ENCODE measurements at places on chromosomes 2 and 18.

- DNase-seq = no peak
Observed at GRCh38 chr18:59917422-59917821, 17.6 kb downstream of the PMAIP1 start.

GRCh38 chr2:206958261-206958660 lies 18.9 kb downstream of the CPO start:
- no peak for DNase-seq

- no peak for DNase-seq
Observed at GRCh38 chr18:60100778-60101177, 201.0 kb downstream of the PMAIP1 start.

- peak; percentile 51 for DNase-seq
Observed at GRCh38 chr2:237482485-237482884, 4.6 kb upstream of the MLPH start.

GRCh38 chr2:44549856-44550255 lies 188.1 kb downstream of the CAMKMT start:
- DNase-seq = no peak

GRCh38 chr2:10195278-10196109 lies 73.0 kb downstream of the RRM2 start:
- DNase-seq = no peak

GRCh38 chr2:199742884-199743283 lies 108.1 kb downstream of the FTCDNL1 start:
- DNase-seq = no peak

- no peak for DNase-seq
Observed at GRCh38 chr18:77749089-77749488, 499.4 kb downstream of the GALR1 start.

DNA sequence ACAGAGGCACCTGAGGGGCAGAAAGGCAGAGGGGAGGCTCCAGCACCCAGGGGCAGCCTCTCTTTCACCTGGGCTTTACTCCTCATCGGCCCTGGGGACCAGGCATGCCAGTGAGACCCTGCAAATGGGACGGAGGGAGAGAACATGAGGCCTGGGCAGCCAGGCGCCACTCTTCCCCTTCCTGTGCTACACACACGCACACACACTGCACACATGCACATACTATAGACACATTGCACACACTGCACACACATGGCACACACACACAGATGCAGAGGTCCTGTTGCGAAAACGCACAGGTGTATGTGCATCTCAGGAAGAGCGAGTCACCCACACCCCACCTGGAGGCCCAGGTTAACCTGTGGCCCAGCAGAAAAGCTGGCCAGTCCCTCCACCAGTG lies 3.4 kb upstream of the RAB6D start:
- DNase-seq = no peak

DNA sequence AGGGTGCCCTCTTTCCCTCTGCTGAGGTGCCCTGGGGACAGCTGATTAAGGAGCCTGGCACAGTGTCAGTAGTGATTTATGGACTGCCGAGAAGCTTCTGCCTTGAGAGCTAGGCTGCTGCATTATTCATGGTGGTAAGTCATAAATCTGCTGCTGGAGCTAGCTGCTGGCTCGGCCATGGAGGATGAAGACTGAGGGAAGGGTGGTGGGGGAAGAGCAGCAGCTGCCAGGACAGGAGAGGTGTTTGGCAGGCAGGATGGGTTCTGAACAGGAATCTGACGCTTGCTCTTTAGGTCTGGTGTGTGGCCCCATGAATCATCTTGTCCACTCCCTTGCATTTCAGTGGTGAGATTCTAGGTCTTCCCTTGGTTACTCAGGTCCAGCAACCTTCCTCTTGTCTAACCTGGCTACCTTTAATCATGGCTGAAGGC lies 296.3 kb downstream of the DYSF start:
- no peak for DNase-seq

DNA sequence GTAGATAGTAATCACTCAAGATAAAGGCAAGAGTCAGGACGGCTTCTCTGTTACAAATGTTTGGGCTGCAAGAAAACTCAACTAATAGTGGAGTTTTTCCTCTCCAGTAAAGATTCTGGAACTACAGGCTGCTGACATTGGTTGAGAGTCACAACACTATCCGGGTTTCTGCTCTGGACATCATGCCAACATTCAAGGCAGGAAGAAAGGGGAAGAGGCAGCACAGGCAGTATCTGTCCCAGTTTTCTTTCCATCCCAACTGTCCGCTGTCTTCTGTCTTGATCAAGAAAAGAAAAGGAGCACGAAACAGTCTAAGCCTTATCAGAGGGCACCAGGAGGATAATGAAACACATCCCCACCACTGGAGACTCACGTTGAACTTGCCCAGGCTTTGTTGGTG lies 132.1 kb downstream of the MAIP1 start:
- DNase-seq = no peak

DNA sequence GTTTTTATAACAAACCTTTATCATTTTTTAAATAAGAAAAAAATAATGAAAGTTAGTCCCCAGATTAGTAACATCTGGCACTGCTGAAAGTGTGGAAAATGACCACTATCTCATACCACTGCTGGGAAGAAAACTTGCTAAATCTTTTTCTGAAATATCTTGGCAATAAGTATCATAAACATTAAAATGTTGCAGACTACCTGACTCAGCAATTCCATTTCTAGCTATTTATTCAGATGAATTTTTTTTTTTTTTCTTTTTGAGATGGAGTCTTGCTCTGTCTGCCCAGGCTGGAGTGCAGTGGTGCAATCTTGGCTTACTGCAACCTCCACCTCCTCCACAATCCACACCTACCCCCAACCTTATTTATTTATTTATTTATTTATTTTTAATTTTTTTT lies 35.3 kb upstream of the SOS1 start:
- no peak for DNase-seq

- no peak for DNase-seq
Observed at GRCh38 chr2:143133783-143134182, 4.6 kb downstream of the ARHGAP15 start.

GRCh38 chr2:8989536-8990079 lies 13.9 kb downstream of the MBOAT2 start:
- DNase-seq = no peak

GRCh38 chr2:132948211-132948610 lies 278.2 kb upstream of the LYPD1 start:
- no peak for DNase-seq

DNA sequence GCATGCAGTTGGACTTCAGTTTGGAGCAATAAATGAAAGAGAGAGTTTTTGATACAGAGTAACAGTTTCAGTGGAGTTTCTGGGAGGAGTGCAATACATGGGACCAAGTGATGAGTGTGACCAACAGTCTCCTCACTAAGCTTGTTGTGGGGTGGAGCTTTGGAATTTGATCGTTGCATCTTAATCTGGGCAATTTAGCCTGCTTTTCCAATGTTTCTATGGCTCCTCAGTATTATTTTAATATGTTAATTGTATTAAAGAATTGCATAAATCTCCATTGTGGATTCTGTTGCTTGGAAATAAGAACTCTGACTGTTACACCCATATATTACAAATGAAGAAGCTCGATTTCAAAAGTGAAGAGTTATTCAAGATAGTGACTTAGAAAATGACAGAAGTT lies 446.6 kb upstream of the LRATD1 start:
- no peak for DNase-seq

GRCh38 chr2:174573621-174574081 lies 24.0 kb downstream of the WIPF1 start:
- DNase-seq = no peak

GRCh38 chr2:45498661-45499550 lies 112.2 kb downstream of the SRBD1 start:
- DNase-seq = no peak

- no peak for DNase-seq
Observed at GRCh38 chr2:238847841-238848690, at the start of gene TWIST2. TSS of gene TWIST2 (plus strand) at chr2:238848085. CDS start at chr2:238848216, 131 bp downstream.

GRCh38 chr2:15460112-15460620 lies 101.0 kb downstream of the NBAS start:
- no peak for DNase-seq

DNA sequence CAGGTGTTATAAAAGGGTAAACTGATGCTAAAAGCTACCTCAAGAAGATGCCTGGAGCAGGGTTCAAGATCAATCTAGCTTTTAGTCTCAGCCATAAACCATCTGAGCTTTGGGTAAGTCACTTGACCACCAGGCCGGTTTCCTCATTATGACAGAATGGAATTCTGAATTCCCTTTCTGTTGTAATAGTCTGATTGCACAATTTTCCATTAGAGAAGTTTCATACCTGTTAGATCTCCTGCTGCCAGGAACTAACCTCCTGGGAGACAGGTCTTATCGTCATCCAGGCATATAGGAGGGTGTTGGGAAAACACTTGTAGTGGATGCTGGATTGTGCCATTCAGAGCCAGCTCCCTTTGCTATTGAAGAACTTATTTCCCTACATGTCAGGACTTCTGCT lies 272.5 kb downstream of the TDRD15 start:
- DNase-seq = no peak

DNA sequence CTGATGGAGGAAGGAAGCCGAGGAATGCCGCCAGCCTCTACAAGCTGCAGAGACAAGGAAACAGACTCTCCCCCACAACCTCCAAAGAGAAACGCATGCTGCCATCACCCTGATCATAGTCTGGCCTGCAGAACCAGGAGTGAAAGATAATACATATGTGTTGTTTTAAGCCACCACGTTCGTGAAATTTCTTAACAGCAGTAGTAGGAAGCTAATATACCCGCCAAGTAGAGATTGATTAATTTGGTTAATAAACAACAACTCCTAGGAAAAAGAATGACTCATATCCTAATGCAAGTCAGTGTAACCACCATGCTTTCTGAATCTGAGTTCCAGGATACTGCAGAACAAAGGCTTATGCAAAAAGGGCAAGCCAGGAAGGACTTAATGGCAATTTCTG lies 36.6 kb downstream of the LONRF2 start:
- no peak for DNase-seq

DNA sequence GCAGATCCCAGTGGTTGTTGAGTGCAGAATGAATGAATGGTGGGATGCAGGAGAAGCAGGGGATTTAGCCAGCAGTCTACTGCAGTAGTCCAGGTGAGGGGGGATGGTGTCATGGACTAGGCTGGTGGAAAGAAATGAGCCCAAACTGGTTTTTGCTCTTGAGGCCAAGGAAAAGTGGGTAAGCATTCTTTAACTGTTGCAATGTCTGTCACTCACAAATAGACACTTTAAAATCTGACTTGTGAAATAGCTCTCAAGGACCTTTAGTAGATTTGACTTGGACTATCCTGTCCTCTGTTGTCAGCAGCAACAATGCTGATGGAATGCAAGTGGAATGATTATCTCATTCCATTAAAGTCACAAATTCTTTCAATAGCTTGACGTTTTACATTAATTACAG lies 37.5 kb upstream of the STK17B start:
- DNase-seq = no peak

DNA sequence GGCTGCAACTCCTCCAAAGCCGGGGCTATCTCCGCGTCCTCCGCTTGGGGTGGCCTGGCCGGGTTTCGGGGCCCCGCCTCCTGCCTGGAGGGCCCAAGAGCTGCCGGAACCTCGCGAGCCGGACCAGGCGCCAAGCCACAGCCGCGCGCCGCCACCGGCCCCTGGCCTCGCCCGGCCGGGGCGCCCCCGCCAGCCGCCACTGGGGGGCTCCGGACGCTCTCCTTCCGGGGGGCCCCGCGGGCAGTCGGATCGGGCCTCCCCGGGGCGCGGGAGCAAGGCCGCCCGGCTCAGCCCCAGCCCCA lies 17.4 kb upstream of the HAAO start:
- peak; percentile 63 for DNase-seq

DNA sequence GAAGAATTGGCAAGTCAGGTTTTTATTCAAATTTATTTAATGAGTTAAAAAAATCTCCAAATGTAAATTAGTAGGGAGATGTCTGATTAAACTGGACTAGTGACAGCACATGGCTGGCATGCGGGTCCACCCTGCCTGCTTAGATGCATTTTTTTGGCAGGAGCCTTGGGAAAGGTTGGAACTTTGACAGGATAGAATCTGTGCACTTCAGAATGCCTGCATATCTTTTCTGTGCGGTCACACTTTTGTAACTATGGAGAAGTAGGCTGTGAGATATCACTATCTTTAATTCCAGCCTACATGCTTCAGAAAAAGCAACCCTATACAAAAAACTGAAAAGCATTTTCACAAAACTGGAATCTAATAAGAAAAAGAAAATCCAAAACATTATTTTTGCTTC lies 317.8 kb downstream of the MBD2 start:
- no peak for DNase-seq

DNA sequence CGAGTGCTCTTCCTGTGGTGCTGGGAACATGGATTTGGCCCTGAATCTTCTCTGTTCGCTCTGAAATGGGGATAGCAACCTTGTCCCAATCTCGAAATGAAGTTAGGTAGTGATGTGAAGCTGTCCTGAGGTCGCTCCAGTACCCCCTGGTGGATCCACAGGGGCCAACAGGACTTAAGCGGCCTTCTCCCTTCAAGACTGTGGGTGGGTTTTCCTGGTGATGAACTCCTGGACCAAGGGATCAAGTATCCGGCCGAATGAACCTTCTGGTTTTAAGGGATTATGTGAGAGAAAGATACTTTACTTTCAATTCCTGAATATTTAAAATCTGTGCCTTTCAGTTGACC lies 156.5 kb downstream of the NAPG start:
- DNase-seq = no peak

GRCh38 chr18:11906926-11907874 lies 917 bp downstream of the MPPE1 start:
- DNase-seq = no peak

DNA sequence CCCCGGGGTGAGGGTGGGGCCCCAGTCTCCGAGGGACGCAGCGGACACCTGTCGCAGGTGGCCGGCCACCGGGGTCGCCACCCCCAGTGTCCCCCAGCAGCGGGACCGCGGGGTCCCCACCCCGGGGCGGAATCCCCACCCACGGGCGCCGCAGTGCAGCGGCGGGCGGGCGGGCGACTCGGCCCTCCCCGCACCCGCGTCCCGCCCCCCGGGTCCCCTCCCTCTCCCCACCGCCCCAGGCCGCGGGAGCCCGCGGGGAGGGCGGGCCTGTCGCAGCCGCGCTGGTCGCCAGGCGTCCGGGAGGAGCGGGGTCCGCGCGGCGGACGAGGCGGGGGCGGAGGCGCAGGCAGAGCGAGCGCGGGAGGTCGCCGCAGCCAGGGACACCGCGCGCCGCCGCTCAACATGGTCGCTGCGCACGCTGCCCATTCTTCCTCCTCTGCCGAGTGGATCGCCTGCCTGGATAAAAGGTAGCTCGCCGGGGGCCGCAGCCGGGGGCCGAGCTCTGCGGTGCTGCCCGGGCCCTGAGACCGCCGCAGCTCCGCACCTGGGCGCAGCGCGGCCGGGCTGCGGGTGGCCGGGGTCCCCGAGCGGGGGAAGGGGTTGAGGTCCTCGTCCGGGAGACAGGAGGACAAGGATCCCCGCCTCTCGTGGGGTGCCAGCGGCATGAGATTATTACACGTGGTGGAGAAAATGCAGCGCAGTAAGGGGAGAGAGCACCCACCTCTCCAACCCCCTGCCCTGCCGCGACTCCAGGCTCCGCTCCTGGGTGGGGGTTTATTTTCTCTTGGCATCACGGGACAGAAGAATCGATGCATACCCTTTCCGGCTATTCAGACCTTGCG lies at the start of gene RAPGEF4:
RAPGEF4 (plus strand) TSS at position 264 of the 842 bp plus-strand sequence; CDS start at position 403, 139 bp downstream.
- DNase-seq = no peak

GRCh38 chr2:111656894-111657293 lies 227.1 kb downstream of the ANAPC1 start:
- no peak for DNase-seq

GRCh38 chr2:30148850-30149249 lies 2.0 kb downstream of the YPEL5 start:
- no peak for DNase-seq
